ENCODE measurements at places on chromosomes 5 and 9.

DNA sequence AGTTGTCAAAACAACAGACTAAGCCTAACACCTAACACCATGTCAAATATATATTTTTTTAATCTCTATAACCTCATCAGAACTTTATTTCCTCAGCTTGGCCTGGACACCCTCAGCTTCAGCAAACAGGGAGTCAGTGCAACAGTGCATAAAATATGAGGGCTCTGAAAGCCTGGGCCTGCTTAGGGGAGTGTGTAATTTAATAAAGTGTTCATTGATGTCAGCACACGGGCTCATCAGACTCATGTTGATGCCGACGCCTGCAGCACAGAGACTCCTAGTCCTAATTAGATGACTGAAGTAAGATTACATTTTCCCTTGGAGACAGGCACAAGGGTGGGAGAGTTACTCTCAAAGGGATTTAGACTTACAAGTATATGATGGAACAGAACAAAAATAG lies 37.8 kb downstream of the CDH10 start:
- no peak for DNase-seq

- DNase-seq, result no peak
These were observed 44.0 kb upstream of the AKNA start for GRCh38 chr9:114431770-114432169.

GRCh38 chr5:6676702-6677101 lies 36.5 kb upstream of the TENT4A start:
- peak; percentile 18 for DNase-seq

DNA sequence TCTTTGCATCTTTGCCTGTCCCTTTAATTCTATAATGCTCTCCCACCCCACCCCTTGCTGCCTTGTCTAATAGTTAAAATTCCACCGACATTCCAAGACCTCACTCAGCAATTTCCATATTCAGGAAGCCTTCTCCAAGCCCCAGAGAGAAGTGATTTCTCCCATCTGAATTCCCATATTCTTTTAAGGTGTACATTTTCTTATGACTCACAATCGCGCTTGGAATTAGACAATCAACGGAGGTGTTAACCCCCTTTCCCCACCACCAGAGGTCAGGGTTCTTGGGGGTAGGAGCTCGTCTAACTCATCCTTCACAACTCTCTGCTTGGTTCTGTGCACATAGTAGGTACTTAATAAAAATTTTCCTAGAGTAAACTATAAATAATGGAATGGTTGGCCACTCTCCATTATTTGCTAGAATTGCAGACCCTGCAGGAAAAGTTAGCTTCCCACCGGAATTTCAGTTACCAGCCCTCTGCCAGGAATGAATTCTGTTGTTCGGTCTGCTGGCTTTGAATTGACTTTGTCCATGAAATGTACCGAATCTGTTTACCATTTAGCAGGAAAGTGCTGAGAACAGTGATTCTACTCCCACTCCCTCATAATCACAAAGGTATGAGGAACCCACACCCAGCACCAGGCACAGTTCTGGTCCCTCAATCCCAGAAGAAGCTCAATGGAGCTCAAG lies 5.0 kb downstream of the KCNIP1 start:
- peak; percentile 63 for DNase-seq

DNA sequence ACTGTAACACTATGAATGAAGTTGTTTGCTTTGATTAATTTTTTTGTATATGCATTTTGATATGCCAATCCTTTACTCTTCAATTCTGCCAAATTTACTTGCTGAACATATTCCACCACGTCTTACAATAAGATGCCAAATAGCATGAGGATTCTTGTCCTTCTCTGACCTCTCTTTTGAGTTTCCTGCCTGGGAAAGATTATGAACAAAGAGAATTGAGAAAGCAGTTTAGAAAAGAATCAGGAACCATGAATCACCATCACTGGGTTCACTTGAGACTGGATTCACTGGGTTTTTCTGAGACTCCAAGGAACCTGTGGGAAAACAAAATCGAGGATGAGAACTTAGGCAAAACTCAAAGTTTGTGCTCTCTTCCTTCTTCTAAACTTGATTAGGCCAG lies 256.5 kb downstream of the CETN3 start:
- DNase-seq, result no peak

- DNase-seq, result peak; percentile 67
These were observed 143.2 kb downstream of the HMHB1 start for GRCh38 chr5:143955141-143955540.

DNA sequence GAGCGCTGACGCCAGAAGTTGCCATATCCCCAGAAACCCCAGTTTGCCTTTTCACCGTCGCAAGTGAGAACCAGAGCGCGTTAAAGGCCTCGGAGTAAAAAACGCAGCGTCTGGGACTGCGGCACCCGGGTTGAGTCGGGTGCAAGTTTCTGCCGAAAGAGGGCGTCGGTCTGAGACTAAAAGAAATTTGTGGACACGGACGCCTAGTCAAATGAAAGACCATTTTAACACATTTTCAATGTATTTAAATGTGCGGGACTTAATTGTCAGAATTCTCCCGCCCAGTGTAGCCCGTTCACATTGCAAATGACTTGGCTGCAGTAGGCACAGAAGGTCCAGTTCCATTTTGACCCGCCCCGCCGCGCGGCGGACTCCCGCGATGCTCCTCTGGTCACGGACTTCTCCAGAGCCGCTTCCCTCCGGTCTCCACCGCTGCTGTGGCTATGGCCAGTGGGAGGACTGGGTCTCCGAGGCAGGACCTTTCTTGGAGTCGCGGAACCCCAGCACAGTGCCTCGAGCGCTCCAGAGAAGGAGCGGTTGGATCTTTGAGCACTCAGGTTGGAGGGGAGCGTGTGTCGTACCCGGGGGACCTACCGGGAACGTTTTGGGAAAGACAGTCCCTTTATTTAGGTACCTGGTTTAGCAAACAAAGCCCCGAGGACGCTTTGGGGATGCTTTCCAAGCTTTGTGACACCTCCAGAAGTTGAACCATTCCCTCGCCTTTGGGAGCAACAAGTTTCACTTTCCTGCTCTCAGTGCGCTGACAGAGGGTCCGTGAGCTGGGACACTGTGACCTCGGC lies 1.2 kb upstream of the NPR3 start:
- peak; percentile 85 for DNase-seq

DNA sequence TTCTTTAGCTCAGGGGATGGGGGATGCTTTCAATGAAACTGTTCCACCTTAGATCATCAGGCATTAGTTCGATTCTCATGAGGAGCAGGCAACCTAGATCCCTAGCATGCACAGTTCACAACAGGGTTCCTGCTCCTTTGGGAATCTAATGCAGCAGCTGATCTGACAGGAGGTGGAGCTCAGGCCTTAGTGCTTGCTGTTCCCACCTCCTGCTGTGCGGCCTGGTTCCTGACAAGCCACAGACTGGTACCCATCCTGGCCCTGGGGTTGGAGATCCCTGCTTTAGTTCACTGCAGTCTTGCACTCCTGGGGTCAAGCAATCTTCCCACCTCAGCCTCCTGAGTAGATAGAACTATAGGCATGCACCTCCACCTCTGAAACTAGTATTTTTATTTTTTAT lies 1369.8 kb upstream of the NUDT12 start:
- no peak for DNase-seq

DNA sequence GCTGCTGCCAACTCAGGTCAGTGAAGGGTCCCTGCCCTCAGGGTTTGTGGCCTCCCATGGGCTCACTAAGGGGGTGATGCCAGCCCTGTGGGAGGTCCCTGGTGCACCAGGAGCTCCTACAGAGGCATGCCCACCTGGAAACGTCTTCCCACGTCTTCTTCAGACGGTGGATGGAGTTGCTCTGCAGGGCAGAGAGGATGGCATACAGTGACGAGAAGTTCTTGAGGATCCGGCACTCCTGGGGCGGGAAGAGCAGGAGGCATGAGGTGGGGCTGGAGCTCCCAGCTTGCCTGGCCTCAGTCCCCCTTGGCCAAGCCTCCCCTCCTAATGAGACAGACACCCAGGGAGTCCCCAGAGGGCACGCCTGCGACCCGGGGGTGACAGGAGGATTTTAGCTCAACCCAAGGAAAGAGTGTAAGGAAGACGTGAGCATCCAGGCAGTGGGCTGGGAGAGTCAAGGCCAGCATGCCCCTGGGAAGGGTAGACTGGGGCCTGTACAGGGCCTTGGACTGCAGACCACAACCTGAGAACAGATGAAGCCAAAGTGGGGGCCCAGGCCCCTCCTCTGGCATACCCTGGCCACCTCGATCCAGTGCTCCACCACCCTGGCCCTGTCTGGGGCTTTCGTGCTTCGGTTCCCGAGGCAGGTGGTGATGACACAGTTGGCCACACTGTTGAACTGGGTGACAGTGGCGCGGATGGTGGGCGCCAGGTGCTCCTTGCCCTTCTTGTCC lies 14.4 kb downstream of the RALGDS start:
- DNase-seq, result no peak

GRCh38 chr5:6754766-6755165 lies 41.5 kb downstream of the TENT4A start:
- no peak for DNase-seq

All from fibroblast of skin of back (primary cell).